Aorta (tissue), 5 donors: ENCODE measurements at places on chromosomes 2 and 18. TPM values are rescaled to one million over a fixed set of nuclear protein-coding genes. Genes with fewer than 3 reads are reported as not detected.

Gene CIB4
- total RNA-seq: not detected

Gene IL1RN
- total RNA-seq: 7.1 TPM

Gene DNAH7
- 1.8 TPM for total RNA-seq

Gene FRZB
- 71.4 TPM for total RNA-seq

Gene CKAP2L
- 0.69 TPM for total RNA-seq

Gene CIDEA
- 0.58 TPM for total RNA-seq

Gene SLC4A5
- 6.2 TPM for total RNA-seq

Gene DTNA
- total RNA-seq: 47.6 TPM

Gene DAPL1
- total RNA-seq: not detected

Gene CDH19
- 7.8 TPM for total RNA-seq

Gene EVX2
- total RNA-seq: not detected

Gene GALR1
- 0.24 TPM for total RNA-seq

Gene CCDC74B
- 2.6 TPM for total RNA-seq

Gene CXCR1
- 1.8 TPM for total RNA-seq

Gene SPP2
- total RNA-seq: not detected

Gene SP140L
- total RNA-seq: 13.9 TPM

Gene SERPINB13
- total RNA-seq: not detected

Gene ATP5MC3
- total RNA-seq: 89.7 TPM

Gene CXCR2
- total RNA-seq: 4.9 TPM

Gene CYBRD1
- 200 TPM for total RNA-seq

Gene LIMS1
- total RNA-seq: 76.7 TPM

Gene PER2
- 25.1 TPM for total RNA-seq

Gene TMEM37
- 5.2 TPM for total RNA-seq

Gene SMC6
- 17.2 TPM for total RNA-seq

Gene MYCN
- total RNA-seq: 2.1 TPM

Gene OR6B2
- not detected for total RNA-seq

Gene ABCB11
- 0.21 TPM for total RNA-seq

Gene GATA6
- 28.7 TPM for total RNA-seq

Gene DSEL
- total RNA-seq: 17.4 TPM

Gene ADRA2B
- 34.0 TPM for total RNA-seq

Gene ANKRD23
- total RNA-seq: 5.4 TPM

Gene PSMA8
- total RNA-seq: not detected

Gene GCG
- not detected for total RNA-seq

Gene KIAA2012
- not detected for total RNA-seq

Gene TRAF3IP1
- total RNA-seq: 21.5 TPM

Gene GPR75
- total RNA-seq: 3.1 TPM

Gene SMAD4
- 136 TPM for total RNA-seq
